Muscle of leg (tissue), 16 donors: ENCODE measurements at places on chromosomes 7 and 10. TPM values are rescaled to one million over a fixed set of nuclear protein-coding genes. Genes with fewer than 3 reads are reported as not detected.

GRCh38 chr10:14648946-14649345, 125.8 kb downstream of the FAM107B start:
- H3K27ac ChIP-seq: peak overlapping the region; percentile 73
- no peaks in the 10 kb centered on the region for H3K36me3 ChIP-seq
- peaks cover 16% of the 10 kb centered on the region for H3K4me1 ChIP-seq

The UCMA gene
- 2.6 TPM for total RNA-seq

DNA sequence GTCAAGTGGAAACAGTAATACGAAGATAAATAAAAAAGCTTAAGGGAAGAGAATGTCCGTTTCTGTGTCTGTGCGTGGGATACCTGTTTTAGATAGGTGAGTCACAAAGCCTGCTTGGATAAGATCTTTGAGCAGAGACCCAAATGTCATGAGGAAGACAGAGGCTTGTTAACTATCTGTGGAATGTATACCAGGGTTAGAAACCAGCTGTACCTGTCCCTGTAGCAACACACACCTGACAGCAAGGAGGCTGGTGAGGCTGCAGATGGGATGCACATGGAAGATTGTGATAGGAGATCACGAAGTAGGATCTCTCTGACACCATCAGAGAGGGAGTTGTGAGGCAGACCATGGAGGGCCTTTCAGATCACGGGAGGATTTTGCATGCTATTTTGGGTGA, 105.3 kb downstream of the ARHGAP21 start:
- H3K36me3 ChIP-seq: peaks cover 17% of the 10 kb centered on the region
- no peak overlapping the region for H3K4me3 ChIP-seq
- H3K27me3 ChIP-seq: no peaks in the 10 kb centered on the region
- no peak overlapping the region for H3K27ac ChIP-seq
- no peaks in the 10 kb centered on the region for H3K4me1 ChIP-seq

DNA sequence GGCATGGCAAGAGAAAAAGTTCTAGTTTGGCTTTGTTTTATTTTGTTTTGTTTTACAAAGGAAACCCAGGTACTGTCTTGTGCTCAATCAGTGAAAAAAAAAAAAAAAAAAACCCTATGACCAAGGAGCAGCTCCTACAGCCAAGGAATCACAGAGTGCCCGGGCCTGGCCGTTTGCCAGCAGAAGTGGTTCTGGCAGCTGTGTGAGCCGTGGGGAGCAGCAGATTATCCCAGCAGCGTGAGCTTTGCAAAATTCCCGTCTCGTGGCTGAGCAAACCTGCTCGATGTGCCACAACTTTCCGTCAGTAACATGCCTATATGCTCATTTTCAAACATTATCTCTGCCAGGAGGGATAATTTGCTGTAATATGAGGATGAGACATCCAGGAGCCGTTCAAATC, 293.7 kb downstream of the POU6F2 start:
- no peaks in the 10 kb centered on the region for H3K27me3 ChIP-seq
- peak; percentile 76 for DNase-seq
- no peak overlapping the region for H3K4me3 ChIP-seq
- H3K27ac ChIP-seq: no peak overlapping the region
- H3K36me3 ChIP-seq: no peaks in the 10 kb centered on the region

- H3K27me3 ChIP-seq: no peaks in the 10 kb centered on the region
- DNase-seq: peak; percentile 35
- no peaks in the 10 kb centered on the region for H3K36me3 ChIP-seq
- no peak overlapping the region for H3K4me3 ChIP-seq
- H3K27ac ChIP-seq: no peak overlapping the region
Observed at GRCh38 chr10:104144931-104145330, 23.0 kb downstream of the SFR1 start.

GRCh38 chr10:112395809-112396530, 22.1 kb downstream of the ACSL5 start:
- H3K36me3 ChIP-seq: no peaks in the 10 kb centered on the region
- H3K4me1 ChIP-seq: no peaks in the 10 kb centered on the region
- H3K4me3 ChIP-seq: no peak overlapping the region
- no peak for DNase-seq
- H3K27me3 ChIP-seq: no peaks in the 10 kb centered on the region

- no peak for DNase-seq
- H3K36me3 ChIP-seq: no peaks in the 10 kb centered on the region
- no peak overlapping the region for H3K27ac ChIP-seq
- H3K27me3 ChIP-seq: no peaks in the 10 kb centered on the region
- H3K4me3 ChIP-seq: no peak overlapping the region
Observed at GRCh38 chr10:82160307-82160706, 285.3 kb downstream of the NRG3 start.

DNA sequence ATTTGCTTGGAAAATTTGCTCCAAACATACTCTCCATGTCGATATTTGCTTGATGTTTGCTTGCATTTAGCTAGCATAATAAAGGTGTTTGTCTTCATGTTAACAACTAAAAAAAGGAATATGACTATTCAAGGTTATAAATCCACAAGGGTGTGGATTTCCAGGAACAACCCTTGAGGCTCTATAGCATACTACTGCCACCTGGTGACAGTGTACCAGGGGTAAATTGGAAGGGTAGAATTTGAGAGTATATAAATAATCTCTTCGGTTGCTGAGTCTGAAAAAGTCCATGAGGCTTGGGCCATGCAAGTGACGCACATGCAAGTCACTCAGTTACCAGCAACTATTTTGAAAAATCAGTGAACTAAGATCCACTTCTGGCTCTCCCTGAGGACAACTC, 68.4 kb downstream of the SLIT1 start:
- no peak for DNase-seq
- H3K27ac ChIP-seq: no peak overlapping the region
- no peak overlapping the region for H3K4me3 ChIP-seq
- no peaks in the 10 kb centered on the region for H3K27me3 ChIP-seq
- no peaks in the 10 kb centered on the region for H3K4me1 ChIP-seq

- H3K36me3 ChIP-seq: no peaks in the 10 kb centered on the region
- DNase-seq: no peak
- H3K4me3 ChIP-seq: no peak overlapping the region
- H3K4me1 ChIP-seq: no peaks in the 10 kb centered on the region
- H3K27ac ChIP-seq: no peak overlapping the region
- no peaks in the 10 kb centered on the region for H3K27me3 ChIP-seq
Observed at GRCh38 chr7:12927635-12928434, 240.4 kb downstream of the ARL4A start.

DNA sequence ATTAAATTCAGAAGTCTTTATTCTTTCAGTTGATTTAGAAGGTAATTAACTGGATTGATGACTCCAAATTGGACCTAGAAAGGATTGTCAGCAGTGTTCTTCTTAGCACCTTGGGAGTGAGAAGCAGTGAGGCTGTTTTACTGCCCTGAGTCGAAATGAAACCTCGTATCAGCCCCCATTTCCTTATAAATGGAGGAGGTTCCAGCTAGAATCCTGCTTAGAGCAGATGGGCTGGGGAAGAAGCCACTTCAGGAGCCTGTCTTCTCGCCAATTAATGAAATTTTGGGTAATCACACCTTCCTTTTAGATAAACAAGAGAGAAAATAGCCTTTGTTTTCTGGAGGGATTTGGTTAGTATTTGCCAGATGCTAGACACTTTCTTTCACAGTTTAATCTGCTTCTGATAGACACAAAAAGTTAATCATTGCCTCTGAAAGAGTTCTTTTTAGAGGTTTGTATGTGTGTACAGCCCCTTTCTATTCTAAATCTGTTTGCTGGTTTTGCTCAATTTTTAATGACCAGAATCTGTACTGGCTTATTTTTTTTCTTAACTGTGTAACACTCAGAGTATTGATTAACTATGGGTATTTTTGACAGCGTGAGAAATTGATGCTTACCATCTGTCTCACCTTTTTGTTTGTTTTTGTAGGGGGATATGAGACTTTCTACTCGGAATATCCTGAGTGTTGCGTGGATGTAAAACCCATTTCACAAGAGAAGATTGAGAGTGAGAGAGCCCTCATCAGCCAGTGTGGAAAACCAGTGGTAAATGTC, 4.6 kb downstream of the DUSP5 start:
- no peak overlapping the region for H3K4me3 ChIP-seq
- no peaks in the 10 kb centered on the region for H3K36me3 ChIP-seq
- no peak for DNase-seq
- peaks cover 31% of the 10 kb centered on the region for H3K27me3 ChIP-seq
- peak overlapping the region; percentile 63 for H3K27ac ChIP-seq

DNA sequence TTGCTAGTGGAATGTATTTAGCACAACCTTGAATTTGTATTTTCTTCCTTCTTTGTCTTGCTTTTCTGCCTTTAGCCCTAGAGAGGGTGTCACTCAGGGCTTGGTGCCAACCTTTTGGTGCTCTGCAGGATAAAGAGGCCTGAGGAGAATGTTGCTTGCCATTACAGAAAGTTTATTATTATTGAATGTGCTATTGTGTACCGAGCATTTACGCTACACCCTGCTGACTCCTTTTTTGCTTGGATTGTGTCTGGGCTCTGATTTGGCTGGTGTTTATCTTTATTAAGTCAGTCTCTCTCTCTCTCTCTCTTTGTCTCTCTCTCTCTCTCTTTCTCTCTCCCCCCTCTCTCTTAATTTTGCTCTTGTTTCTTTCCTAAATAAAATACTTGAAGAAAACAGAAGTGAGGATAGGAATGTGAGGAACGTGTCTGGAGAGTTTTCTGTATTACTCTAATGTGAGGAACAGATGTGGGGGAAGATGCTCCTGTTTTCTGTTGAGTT, 284.4 kb upstream of the PHYHIPL start:
- no peaks in the 10 kb centered on the region for H3K27me3 ChIP-seq
- peak; percentile 75 for DNase-seq
- peak overlapping the region; percentile 16 for H3K27ac ChIP-seq
- H3K4me1 ChIP-seq: peaks cover 3% of the 10 kb centered on the region
- no peaks in the 10 kb centered on the region for H3K36me3 ChIP-seq

The CFTR gene
- total RNA-seq: 0.04 TPM

The ASB10 gene
- 3.1 TPM for total RNA-seq

The GATA3 gene
- total RNA-seq: 0.18 TPM

GRCh38 chr10:103451831-103452505, at the start of gene CALHM2:
Gene CALHM2, minus strand, starts transcription at chr10:103452370. Its CDS starts 2,429 bp downstream, at chr10:103449941.
- DNase-seq: peak; percentile 90
- H3K27me3 ChIP-seq: no peaks in the 10 kb centered on the region
- H3K4me3 ChIP-seq: peak within 1 kb of the TSS; percentile 69
- H3K4me1 ChIP-seq: peaks cover 38% of the 10 kb centered on the region
- peak within 1 kb of the TSS; percentile 91 for H3K27ac ChIP-seq
- peaks cover 26% of the 10 kb centered on the region for H3K36me3 ChIP-seq

- DNase-seq: no peak
- no peaks in the 10 kb centered on the region for H3K36me3 ChIP-seq
Observed at GRCh38 chr10:43421201-43421507, 12.2 kb upstream of the HNRNPF start.

The OR2F2 gene
- total RNA-seq: not detected

DNA sequence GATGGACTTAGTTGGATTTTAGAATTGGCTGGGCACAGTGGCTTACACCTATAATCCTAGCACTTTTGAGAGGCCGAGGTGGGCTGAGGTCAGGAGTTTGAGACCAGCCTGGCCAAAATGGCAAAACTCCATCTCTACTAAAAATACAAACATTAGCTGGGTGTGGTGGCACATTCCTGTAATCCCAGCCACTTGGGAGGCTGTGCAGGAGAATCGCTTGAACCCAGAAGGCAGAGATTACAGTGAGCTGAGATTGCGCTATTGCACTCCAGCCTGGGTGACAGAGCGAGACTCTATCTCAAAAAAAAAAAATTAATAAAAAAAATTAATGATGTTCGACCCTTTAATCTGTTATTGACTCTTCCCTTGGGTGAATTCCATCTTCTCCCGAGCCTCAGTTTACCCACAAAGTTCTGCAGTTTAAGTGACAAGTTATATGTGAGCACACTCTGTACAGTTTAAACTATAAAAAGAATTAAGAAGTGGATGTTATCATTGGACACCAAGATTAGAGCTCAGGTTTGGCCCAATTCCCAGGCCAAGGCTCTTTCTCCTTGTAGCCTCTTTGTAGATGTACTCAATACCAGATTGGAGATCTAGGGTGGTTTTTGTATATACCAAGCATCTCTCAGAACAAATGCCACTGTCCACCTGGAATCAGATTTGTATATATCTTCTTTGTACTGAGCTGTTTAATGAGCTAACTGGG, 15.0 kb downstream of the KAT6B start:
- no peak overlapping the region for H3K4me3 ChIP-seq
- no peaks in the 10 kb centered on the region for H3K27me3 ChIP-seq
- H3K27ac ChIP-seq: no peak overlapping the region
- no peaks in the 10 kb centered on the region for H3K4me1 ChIP-seq

The APBB1IP gene
- total RNA-seq: 1.6 TPM

The FOXI2 gene
- total RNA-seq: 0.09 TPM

DNA sequence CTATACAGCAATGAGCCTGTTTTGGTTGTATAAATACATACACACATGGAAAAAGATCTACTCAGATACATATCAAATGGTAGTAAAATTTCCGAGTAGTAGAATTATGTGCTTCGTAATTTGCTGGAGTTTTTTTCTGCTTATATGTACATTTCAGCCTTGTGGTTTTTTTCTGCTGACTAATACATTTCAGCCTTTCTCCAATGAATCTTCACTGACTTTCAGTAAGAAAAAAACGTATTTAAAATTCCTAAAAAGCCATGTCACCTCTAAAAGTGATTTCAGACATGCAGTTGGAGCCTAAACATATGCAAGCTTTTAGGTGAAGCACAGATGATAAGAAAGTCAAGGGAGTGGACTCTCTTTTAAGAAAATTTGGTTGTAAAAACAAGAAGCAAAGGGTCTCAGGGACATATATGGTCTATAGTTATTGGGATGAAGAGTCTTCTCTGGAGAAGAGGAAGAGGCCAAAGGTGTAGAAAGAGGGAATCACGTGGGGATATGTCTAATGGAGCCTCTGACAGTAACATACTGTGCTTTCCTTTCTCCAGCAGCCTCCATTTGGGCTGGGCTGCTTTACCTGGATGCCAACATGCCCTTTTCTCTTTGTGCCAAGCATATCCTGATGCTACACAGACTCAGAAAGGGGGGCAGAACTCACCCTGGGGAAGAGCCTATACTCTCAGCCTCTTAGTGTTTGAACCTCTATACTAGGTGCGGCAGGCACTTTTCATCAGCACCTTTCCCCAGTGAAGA, 2.4 kb downstream of the AMPH start:
- H3K27me3 ChIP-seq: peaks cover 16% of the 10 kb centered on the region
- DNase-seq: peak; percentile 11
- H3K27ac ChIP-seq: peak overlapping the region; percentile 25

- DNase-seq: no peak
- H3K27me3 ChIP-seq: no peaks in the 10 kb centered on the region
- no peak overlapping the region for H3K4me3 ChIP-seq
- no peaks in the 10 kb centered on the region for H3K4me1 ChIP-seq
- no peak overlapping the region for H3K27ac ChIP-seq
Observed at GRCh38 chr10:92222603-92223262, 68.1 kb downstream of the CPEB3 start.

DNA sequence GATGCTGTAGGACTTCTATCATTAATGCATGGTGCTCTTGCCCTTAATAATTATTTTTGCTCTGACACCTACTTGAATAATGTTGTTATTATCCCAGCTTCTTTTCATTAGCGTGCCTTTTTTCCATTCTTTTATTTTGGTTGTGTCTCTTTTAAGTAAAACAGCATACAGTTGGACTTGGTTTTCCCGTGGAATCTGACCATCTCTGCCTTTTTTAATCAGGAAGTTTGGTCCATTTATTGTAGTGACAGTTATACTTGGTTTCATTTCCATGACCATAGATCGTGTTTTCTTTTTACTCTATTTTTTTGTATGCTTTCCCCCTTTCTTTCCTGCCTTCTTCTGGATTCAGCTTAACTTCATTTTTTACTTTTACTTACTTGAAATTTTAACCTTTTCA, 4.6 kb downstream of the PAPOLB start:
- no peak overlapping the region for H3K4me3 ChIP-seq
- no peak overlapping the region for H3K27ac ChIP-seq
- no peak for DNase-seq
- H3K27me3 ChIP-seq: peaks cover 8% of the 10 kb centered on the region
